ENCODE measurements at places on chromosomes 2 and 18. TPM values are rescaled to one million over a fixed set of nuclear protein-coding genes. Genes with fewer than 3 reads are reported as not detected.

GRCh38 chr18:6920099-6920955 is 190.8 kb downstream of the ARHGAP28 start:
- peak; percentile 77 for DNase-seq

- DNase-seq, result no peak
Measured at GRCh38 chr2:234469251-234469845, 27.5 kb downstream of the ARL4C start.

- DNase-seq, result no peak
Measured at GRCh38 chr2:191797500-191797899, 49.4 kb downstream of the CAVIN2 start.

DNA sequence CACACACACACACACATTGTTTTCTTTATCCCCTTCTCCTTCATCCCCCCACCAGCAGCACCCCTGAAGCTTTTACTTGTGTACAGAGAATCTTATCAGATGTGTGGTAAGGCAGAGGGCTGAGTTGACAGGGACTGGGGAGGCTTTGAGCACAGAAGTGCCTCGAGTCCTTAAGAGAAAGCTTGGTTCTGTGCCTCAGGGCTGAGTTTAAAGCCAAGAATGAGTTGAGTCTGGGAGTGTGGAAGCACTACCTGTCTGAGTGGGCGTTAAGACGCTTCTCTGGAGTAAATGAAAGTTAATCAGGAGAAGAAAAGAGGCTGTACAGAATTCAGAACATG is 2.7 kb downstream of the ID2 start:
- DNase-seq, result no peak

DNA sequence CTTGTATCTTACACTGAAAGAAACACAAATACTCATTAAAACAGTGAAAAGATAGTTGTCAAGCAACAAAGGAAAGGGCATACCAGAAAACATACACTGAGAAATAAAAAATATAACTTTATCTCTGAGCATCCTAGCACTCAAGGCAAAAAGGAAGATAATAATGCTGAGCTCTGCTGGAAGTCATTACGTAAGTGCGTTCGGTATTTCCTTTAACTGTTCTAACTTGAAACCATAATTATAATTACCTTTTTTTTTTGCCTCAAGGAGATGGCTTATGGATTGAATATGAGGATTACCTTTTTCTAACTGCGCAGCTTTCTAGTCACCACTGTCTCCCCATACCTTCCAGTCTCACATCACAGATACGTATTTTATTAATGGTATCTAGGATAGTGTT is 308.1 kb downstream of the GBX2 start:
- DNase-seq, result no peak

- no peak for DNase-seq
Measured at GRCh38 chr2:628651-629050, 48.6 kb downstream of the TMEM18 start.

DNA sequence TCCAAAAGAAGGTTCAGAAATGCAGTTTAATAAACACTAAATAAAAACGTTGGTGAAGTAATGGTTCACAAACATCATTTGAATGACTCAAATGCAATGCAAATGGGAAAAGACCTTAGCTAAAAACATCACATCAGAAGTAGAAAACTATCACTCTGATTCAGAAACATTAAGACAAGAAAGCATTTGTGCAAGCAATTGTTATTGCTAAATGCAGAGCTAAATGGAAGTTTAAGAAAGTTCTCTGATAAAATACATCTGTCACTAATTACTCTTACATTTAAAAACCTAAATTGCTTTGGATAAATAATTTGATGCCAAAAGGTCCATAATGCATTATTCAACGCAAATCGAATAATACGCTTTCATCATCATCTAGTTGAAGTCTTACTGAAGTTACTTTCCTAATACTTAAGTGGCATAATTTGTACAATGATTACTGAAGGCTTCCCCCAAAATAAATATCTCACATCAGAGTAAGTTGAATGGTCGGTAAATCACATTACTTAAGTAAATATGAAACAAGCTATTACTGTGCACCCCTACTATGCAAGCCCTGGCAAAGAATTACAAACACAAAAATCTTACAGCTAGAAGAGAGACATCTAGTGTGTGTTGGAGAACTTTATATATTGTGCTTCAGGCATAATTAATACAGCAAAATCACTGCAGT is 105.7 kb upstream of the KCTD1 start:
- no peak for DNase-seq

DNA sequence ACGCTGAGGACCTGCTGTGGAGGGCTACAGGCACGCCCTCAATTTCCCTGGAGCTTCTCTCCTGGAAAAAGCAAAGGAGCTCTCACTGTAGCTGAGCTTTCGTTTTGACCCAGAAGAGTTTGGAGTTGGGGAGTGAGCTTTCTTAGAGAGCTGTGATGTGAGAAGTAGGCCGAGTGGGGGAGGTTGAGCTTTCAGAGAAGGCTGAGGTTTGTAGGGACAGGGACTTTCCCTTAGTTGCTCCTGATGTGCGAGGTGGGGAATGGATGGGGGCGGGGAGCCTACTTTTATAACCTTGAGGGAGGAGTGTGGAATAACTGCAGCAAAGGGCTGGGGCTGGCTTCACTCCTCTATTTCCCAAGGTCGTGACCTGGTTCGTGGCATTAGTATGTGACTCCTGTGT is 47.1 kb downstream of the ZNF532 start:
- DNase-seq, result no peak

- no peak for DNase-seq
Measured at GRCh38 chr2:128319631-128320191, 1.0 kb upstream of the HS6ST1 start.

DNA sequence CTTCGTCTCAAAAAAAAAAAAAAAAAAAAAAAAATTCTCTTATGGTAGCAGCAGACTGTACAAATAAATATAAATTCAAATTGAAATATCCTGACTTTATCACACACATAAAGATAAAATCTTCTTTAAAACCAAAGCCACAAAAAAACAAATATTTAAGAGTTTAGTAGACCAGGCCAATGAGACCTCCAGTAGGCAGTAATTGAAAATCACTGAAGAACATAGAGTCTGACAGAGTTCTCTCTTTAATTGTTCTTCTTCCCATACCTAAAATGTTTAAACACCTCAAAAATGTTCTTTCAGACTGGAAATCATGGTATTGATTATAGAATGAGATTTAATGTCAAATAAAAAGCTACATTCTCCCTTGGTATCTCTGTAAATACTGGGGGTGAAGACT is 20.8 kb downstream of the PRPF40A start:
- no peak for DNase-seq

DNA sequence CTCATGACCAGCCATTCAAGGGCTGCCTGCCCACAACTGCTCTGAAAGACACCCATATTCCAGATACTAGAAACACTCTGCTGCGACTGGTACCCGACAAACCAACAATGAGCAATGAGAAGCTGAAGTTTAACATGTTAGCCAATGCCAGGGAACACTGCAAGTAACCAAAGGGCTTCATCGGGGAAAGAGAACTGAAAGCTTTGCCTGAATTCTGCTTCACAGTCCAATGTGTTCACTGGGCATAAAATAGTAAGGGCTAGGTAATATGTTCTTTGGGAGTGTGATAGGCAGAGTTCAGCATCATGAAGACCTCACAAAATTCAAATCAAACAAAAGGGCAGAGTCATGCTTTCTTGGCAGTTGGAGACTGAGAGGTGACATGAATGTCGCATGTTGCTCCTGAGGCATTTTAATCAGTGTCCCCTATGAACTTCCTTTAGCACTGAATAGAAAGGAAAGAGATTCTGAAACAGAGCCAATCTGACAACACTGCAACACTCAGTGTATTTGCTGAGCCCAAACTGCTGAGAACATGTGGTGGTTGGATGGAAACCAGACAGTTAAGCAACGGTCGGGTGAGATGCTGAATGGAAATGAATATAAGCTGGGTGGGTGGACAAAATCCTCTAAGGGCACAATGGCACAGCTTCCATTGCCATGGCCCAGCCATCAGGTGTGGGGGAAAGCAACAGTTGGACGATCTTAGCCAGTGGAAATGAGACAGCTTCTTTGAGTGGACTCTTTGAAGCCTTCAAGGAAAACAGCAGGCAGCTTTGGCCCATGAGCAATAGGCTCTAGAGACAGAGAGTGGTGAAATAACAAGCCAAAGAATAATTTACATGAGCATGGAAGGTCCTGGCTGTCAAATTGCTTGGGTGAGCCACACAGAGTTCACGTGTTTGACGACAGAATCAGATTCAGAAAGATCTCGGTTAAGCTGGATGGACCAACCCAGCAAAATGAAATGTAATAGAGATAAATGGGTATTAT is 277.5 kb downstream of the AFF3 start:
- no peak for DNase-seq

DNA sequence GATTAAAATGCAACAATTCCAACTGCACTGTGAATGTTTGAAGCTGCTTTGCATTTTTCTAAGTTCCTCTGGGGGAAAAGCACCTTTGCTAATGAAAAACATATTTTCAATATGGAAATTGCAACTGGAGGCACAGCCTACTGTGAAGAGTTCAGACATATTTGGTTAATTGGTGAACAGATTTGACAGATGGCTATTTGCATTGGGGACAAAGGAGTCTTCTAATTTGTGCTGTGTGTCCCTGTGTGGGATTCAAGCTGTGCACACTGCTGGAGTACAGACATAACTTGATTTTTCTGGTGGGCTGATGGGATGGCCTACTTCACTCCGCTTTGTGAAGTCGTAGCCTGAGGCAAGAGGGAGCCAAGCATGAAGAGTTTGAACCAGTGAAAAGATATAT is 40.7 kb upstream of the ARHGAP25 start:
- no peak for DNase-seq

- DNase-seq, result no peak
Measured at GRCh38 chr2:173866874-173867618, 98.1 kb downstream of the SP3 start.

DNA sequence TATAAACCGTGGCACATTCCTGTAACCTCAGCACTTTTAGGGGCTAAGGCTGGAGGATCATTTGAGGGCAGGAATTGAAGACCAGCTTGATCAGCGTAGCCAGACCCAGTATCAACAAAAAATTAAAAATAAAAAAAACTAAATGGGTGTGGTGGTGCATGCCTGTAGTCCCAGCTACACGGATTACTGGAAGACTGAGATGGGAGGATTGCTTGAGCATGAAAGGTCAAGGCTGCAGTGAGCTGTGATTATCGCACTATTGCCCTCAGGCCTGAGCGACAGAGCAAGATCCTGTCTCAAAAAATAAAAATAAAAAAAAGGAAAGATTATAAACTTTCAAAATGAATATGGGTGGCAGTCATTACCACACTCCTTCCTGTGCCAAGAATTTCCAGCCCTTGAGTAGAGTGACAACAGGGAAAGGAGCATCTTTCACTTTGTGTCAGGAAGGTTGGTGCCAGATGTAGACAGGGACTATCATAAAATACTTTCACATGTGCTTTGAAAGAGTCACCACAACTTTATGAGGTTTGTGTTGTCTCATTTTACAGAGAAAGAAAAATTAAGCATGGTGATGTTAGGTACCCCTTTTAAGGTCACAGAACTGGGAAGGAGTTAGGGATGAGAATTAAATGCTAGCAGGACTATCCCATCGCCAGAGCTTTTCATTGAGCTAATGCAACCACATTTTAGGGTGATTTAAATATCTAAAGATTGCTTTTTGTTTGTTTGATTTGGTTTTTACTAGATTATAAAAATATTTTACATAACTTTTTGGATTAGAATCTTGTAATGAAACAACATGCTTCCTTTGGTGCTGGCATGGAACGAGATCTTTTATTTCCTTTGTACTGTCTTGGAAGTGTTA is 1617.4 kb upstream of the ACVR2A start:
- DNase-seq, result no peak

GRCh38 chr2:529424-529823 is 147.8 kb downstream of the TMEM18 start:
- no peak for DNase-seq

- no peak for DNase-seq
Measured at GRCh38 chr2:162267496-162267895, 24.3 kb upstream of the FAP start.

DNA sequence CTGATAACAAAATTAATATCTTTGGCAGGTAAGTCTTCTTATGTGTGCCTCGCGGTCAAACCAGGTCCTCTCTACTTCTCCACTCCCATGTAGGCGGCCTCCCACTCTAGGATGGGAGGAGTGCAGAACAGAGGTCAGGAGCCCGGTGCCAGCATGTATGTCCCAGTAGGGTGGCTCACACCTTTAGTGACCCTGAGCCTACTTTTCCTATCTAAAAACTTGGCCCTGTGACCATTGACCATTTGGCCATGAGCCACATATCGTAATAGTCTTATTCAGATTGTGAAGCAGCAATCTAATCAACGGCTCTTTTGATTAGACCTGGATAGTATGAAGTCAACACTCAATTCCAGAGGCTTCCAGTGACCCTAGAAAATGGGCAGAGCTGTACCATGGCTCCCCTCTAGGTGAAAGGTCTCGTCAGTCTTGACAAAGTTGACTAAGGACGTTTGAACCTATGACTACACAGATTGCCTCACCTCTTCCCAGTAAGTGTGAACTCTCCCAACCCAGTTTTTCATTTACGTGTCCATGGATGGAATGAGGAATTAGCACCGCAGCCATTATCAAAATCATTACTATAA is 17.1 kb upstream of the FABP1 start:
- peak; percentile 88 for DNase-seq

GRCh38 chr2:74728842-74729241 is 74.8 kb downstream of the SEMA4F start:
- DNase-seq, result no peak

GRCh38 chr2:13919981-13920382 is 712.5 kb upstream of the LRATD1 start:
- no peak for DNase-seq

GRCh38 chr18:74828200-74828599 is 230.5 kb downstream of the ZNF407 start:
- DNase-seq, result no peak

DNA sequence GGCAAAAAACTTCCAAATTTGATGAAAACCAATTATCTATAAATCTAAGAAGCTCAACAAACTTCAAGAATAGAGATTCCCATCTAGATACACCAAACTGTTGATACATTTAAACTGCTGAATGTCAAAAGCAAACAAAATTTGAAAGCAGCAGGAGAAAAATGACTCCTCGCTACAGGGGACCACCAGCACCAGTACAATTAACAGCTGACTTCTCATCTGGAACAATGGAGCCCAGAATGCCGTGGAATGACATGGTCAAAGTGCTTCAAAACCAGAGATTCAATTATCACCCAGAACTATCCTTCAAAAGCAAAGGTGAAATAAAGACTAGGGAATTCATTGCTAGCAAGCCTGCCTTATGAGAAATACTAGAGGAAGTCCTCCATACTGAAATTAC is 11.6 kb downstream of the SRSF7 start:
- no peak for DNase-seq

DNA sequence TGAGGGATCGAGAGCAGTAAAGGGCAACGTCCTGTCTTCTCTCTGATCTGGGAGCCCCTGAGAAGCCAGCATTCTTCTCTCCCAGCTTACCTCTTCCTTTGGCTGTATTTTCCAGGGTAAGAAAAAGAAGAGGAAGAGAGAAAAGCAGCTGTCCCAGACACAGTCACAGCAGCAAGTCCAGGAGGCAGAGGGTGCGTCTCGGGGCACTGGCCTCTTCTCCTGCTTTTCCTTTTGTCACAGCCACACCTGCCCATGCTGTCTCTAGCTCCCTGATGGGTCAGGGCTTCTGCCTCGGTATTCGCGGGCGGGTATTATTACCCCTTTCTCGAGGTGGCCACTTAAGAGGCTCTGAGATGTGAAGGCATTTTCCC is 20.3 kb downstream of the TGOLN2 start:
- DNase-seq, result peak; percentile 49

GALNT13 gene
- total RNA-seq, result 0.50 TPM

ACMSD gene
- total RNA-seq, result not detected

CXCR4 gene
- 8.1 TPM for total RNA-seq

GPR75 gene
- total RNA-seq, result 1.2 TPM

MFSD2B gene
- total RNA-seq, result not detected

CYP1B1 gene
- total RNA-seq, result 2.5 TPM

ZNF142 gene
- total RNA-seq, result 19.5 TPM

CXCR1 gene
- total RNA-seq, result not detected

CD207 gene
- 0.22 TPM for total RNA-seq
